ENCODE measurements at places on chromosomes 3 and 15.

- DNase-seq, result no peak
These were observed 127.0 kb downstream of the THSD4 start for GRCh38 chr15:71242292-71242691.

DNA sequence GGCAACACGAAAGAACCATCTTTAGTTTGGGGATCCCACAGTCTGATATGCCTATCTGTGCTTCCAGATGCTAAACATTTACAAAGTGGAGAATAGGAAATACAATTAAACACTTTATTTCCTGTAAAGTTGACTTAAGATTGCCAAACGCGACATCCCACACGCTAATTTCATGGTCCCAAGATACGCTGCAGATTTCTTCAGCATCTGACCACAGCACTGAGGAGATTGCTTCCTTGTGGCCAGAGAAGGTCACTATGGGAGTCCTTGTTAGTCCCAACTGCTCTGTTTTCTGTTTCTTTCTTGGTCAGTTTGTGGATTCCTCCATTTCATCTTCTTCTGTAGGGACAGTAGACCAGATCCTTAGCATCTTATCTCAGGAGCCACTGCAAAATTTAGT lies 43.3 kb downstream of the ASB7 start:
- DNase-seq, result no peak

- no peak for DNase-seq
These were observed 315.4 kb downstream of the DIPK2A start for GRCh38 chr3:144287001-144287400.

DNA sequence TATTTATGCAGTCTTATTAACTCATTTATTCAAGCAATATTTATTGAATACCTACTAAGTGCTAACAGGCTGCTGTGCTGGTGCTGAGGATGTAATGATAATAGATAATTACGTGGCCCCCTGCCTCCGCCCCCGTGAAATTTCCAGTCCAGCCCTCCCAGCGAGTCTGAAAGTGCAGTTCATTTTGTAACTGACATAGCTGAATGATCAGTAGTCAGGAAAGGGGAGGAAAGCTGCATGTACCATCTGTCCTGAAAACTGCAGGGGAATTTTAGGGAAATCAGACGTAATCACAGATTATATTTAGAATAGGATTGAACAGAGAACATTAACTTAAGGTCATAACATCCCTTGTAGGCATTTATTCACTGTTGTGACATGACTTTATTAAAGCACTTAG lies 736.8 kb downstream of the MCTP2 start:
- no peak for DNase-seq

GRCh38 chr3:16761571-16761970 lies 123.2 kb upstream of the PLCL2 start:
- DNase-seq, result no peak
